Activated CD4-positive, alpha-beta T cell treated with anti-CD3 and anti-CD28 coated beads, Interleukin-2, amount 10 ng/mL, durations not matched to agents 7 days and 5 days (primary cell): ENCODE measurements at places on chromosomes 2 and 18. TPM values are rescaled to one million over a fixed set of nuclear protein-coding genes. Genes with fewer than 3 reads are reported as not detected.
A peak's percentile ranks its signal among the peaks of the same experiment; 100 is the strongest.

DNA sequence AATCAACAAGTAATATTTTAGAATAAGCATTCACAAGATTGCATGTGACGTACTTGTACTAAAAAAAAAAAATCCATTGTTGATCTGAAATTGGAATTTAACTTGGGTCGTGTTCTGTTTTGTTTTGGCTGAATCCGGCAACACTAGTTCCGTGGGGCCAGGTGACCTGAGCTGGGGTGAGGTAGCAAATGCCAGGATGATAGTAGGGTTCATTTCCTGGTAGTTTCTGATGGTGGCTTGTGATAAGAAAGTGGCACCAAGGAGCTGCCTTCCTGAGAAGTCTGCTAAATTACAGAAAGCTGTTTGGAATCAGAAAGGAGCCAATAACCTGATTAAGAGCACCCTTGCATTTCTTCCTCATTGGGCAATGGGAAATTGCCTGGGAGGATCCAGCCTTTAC, 126.4 kb upstream of the DLX2 start:
- H3K27me3 ChIP-seq: peaks cover 21% of the 10 kb centered on the region
- no peak overlapping the region for H3K27ac ChIP-seq
- no peak for DNase-seq
- H3K36me3 ChIP-seq: peaks cover 3% of the 10 kb centered on the region
- no peak overlapping the region for H3K4me3 ChIP-seq
- H3K4me1 ChIP-seq: peaks cover 20% of the 10 kb centered on the region

RAB17 gene
- not detected for total RNA-seq

GRCh38 chr2:4144731-4145130, 441.4 kb downstream of the DCDC2C start:
- H3K4me1 ChIP-seq: no peaks in the 10 kb centered on the region
- no peak for DNase-seq
- no peak overlapping the region for H3K27ac ChIP-seq
- no peaks in the 10 kb centered on the region for H3K27me3 ChIP-seq

GRCh38 chr2:239472235-239472775, 71.5 kb upstream of the HDAC4 start:
- no peaks in the 10 kb centered on the region for H3K36me3 ChIP-seq
- DNase-seq: no peak
- H3K27me3 ChIP-seq: no peaks in the 10 kb centered on the region

GRCh38 chr2:21793461-21793860, 669.7 kb downstream of the TDRD15 start:
- no peak overlapping the region for H3K27ac ChIP-seq
- no peaks in the 10 kb centered on the region for H3K36me3 ChIP-seq
- no peak for DNase-seq
- H3K4me1 ChIP-seq: no peaks in the 10 kb centered on the region

RGPD4 gene
- 0.02 TPM for total RNA-seq

MEIS1 gene
- not detected for total RNA-seq

DNA sequence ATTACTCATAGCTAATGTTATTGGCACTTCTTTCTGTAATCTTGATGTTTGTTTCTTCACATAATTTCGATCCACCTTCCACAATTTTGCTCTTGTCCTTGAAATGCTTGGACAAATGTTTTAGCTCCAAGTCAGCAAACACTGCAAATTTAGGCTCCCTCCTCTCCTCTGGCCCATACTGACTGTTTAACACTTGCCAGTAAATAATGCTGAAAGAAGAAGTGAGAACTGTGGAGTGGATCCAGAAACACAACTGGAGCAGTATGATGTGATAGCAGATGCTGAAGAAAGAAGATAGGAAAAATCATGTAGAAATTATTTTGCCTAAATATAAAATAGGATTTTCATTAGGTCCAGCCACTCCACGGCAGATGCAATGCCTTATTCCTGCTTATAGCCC, 415.0 kb upstream of the GYPC start:
- H3K36me3 ChIP-seq: no peaks in the 10 kb centered on the region
- DNase-seq: no peak
- no peak overlapping the region for H3K4me3 ChIP-seq

C2orf78 gene
- total RNA-seq: not detected

GRCh38 chr2:227423656-227424499, 36.1 kb upstream of the SCYGR1 start:
- H3K4me3 ChIP-seq: no peak overlapping the region
- H3K27ac ChIP-seq: no peak overlapping the region
- H3K4me1 ChIP-seq: no peaks in the 10 kb centered on the region
- no peak for DNase-seq

GRCh38 chr2:201357221-201357620, at the start of gene FLACC1:
FLACC1 (minus strand) TSS chr2:201357345; CDS start chr2:201351404, 5,941 bp downstream.
- H3K27me3 ChIP-seq: no peaks in the 10 kb centered on the region
- H3K4me3 ChIP-seq: no peak within 1 kb of the TSS
- H3K36me3 ChIP-seq: peaks cover 39% of the 10 kb centered on the region
- no peak for DNase-seq
- H3K27ac ChIP-seq: no peak within 1 kb of the TSS

GRCh38 chr2:27006602-27007415, 26.0 kb upstream of the TMEM214 start:
- H3K4me3 ChIP-seq: no peak overlapping the region
- H3K27ac ChIP-seq: no peak overlapping the region
- DNase-seq: no peak
- H3K27me3 ChIP-seq: peaks cover 18% of the 10 kb centered on the region
- peaks cover 4% of the 10 kb centered on the region for H3K4me1 ChIP-seq

ASB3 gene
- total RNA-seq: 20.2 TPM

DNA sequence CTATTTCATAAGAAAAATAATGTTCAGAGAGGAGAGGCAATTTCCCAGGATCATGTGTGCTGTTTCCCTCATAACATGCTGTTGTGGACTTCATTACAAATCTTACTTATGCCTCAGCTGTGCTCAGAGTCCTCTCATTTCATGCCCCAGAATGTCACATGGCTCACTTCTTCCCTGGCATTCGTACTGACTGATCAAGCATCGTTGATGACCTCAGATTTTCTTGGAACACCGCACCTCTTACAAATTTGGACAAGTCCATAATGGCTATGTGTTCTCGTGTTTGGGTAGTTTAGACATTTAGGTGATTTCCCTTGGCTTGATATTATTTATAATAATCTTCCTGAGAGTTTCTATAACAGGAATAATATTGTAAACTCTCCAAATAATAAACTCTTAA, 32.9 kb downstream of the SERPINB7 start:
- H3K4me1 ChIP-seq: no peaks in the 10 kb centered on the region
- H3K27ac ChIP-seq: no peak overlapping the region
- H3K36me3 ChIP-seq: no peaks in the 10 kb centered on the region
- no peak overlapping the region for H3K4me3 ChIP-seq

GRCh38 chr2:241037498-241037897, 39.1 kb downstream of the SNED1 start:
- peaks cover 2% of the 10 kb centered on the region for H3K27me3 ChIP-seq
- H3K27ac ChIP-seq: peak overlapping the region; percentile 83
- DNase-seq: no peak
- H3K4me1 ChIP-seq: peaks cover 36% of the 10 kb centered on the region

DNA sequence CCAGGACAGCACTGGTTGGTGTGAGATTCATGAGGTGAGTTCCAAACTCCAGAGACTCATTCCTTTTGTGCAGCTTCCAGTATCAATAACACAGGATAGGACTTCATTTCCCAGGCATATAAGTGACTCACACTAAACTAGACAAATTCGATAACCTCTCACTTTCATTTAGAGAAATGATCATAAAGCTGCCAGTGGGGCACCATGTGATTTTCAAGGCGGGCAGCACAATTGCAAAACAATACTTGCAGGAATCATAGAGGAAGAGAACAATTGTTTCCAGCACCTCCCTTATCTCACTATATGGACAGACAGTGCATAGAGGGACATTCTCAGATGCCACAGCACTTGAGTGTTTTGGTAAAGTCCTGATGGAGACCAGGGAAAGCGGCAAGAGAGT, 31.3 kb upstream of the DNAH7 start:
- H3K27me3 ChIP-seq: no peaks in the 10 kb centered on the region
- DNase-seq: no peak
- no peak overlapping the region for H3K27ac ChIP-seq
- H3K36me3 ChIP-seq: peaks cover 2% of the 10 kb centered on the region
- peaks cover 9% of the 10 kb centered on the region for H3K4me1 ChIP-seq

- H3K36me3 ChIP-seq: peaks cover 11% of the 10 kb centered on the region
- peak overlapping the region; percentile 94 for H3K27ac ChIP-seq
- no peaks in the 10 kb centered on the region for H3K27me3 ChIP-seq
These were observed 495 bp downstream of the TMEM169 start for GRCh38 chr2:216082117-216082711.

HOXD9 gene
- total RNA-seq: not detected
